ENCODE measurements at places on chromosomes 13 and 19.

DNA sequence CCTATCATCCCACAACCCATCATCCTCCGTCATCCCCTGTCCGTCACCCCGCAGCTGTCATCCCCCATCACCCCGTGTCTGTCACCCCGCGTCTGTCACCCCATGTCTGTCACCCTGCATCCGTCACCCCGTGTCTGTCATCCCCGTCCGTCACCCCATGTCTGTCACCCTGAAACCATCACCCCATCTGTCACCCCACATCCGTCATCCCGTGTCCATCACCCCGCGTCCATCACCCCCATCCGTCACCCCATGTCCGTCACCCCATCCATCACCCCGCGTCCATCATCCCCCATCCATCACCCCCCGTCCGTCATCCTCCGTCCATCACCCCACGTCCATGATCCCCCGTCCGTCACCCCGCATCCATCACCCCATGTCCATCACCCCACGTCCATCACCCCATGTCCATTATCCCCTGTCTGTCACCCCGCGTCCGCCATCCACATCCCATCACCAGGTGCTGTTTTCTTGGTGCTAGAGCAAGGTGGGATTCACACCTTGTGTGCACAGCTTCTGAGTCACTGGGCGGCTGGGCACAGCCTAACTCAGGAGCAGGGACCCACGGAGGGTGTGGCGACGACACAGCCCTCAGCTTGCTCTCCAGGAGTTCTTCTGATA is 24.2 kb downstream of the RASA3 start:
- no peak for DNase-seq

GRCh38 chr13:38763446-38764381 is 76.8 kb downstream of the FREM2 start:
- peak; percentile 24 for DNase-seq

DNA sequence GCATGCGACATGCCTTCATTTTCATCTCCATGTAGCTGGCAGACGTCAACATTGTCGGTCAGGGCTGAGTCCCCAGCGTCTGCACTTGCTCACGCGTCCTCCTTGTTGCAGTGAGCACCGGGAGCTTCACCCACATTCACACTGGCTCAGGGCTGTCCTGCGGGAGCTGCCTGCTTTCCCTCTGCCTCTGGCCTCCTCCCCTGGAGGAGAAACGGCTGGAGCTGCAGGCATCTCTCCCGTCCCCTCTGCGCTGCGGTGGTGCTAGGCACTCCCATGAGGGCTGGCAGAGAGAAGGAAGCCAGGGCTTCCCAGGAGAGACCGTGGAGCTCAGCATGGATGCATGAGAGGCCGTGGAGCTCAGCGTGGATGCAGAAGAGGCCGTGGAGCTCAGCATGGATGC is 18.4 kb upstream of the TMEM255B start:
- DNase-seq = no peak

DNA sequence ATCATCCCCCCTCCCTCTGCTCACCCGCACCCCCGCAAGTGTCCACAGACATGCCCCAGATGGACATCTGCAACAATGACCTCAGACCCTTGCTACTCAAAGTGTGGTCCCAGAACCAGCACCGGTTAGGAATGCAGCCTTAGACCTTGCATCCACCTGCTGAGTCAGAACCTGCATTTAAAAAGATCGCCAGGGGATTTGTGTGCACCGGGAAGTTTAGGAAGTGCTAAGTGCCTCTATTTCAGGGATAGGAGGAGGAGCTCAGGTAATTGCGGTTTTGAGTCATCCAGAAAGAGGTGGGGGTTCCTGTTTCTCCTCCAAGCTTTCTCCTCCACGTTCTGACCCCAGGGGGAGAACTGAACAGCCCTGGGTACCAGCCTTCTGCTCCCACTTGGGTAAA is 46.2 kb downstream of the CACNA1A start:
- DNase-seq = peak; percentile 44

GRCh38 chr13:39565036-39565949 is 37.7 kb downstream of the LHFPL6 start:
- no peak for DNase-seq

DNA sequence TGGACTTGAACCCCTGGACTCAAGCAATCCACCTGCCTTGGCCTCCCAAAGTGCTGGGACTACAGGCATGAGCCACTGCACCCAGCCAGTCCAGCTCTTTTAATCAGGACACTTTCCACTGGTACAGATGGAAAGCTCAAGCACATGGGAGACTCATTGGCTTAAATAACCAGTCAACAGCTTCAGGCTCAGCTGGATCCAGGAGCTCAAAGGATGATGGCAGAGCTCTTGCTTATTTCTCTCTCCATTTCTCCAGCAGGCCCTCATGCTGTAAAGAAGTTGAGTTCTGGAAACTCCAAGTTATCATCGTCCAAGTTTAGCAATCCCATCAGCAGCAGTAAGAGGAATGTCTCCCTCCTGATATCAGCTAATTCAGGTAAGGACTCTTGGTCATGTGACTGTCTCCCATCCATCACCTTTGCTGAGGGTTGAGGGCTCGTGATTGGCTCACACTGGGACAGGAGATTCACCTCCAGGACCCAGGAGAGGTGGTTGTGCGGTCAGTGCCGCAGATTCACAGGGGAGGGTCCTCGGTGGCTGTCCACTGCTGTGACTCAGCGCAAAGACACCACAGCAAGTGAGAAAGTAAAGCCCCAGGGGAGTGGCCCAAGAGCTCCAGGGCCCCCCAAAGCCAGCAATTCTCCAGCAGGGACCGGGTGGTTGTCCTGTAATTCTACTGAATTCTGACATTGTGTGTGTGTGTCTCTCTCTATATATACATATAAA is 5.1 kb downstream of the CCL25 start:
- no peak for DNase-seq

- no peak for DNase-seq
These were observed 187.8 kb downstream of the LHFPL6 start for GRCh38 chr13:39415008-39415802.

DNA sequence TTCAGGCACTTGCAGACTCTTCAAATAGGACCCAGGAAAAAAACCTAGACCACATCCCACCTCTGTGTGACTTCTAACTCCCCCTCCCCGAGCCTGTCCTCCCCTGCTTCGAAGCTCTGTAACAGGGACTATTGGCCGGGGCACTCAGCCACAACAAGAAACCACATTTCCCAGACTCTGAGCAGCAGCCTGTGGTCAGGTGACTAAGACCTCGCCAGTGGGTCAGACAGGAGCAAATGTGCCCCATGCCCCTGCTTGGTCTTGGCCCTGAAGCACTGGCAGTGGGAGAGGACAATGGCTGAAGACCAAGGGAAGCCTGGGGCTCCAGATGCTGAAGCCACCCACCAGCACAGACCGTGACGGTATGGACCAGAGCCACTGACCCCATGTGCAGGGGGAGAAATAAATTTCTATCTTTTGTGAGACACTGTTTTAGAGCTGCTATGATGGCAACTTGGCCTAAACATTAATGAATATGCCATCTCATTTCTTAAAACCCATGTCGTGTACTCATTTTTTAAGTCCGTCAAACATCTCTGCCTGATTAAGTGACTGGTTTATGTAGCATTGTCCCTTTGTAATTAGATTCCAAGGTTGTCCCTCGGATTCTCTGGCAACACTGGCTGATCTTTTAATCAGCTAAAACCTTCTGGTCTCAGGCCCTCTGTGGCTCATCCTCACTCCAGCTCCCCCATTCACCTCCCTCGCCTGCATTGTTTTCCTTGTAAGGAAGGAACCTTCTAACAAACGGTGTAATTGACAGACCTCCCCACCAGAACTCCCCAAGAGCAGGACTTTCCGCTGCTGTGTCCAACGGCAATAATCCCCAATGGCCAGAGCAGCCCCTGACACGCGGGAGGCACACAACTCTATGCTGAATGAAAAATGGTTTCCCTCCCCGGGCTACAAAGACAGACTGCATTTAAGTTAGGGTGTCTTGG is 98.4 kb downstream of the STK24 start:
- DNase-seq = no peak

DNA sequence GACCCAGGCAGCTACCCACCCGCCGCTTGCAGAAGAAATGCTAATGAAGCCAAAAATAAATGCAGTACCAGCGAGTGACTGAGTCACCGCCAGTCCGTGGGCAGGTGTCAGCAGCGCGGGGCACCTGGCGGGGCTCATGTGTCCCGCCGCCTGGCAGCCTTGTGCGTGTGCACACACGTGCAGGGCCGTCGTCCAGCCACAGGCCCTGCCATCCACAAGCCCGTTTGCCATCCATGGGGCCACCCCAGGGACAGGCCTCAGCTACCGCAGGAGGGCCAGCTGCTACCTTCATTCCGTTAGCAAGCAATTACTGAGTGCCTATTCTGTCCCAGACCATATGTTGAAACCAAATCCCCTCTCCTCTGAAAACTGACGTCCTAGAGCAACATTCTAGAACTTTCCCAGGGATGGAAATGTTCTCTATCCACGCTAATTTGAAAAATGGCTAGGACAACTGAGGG is 20.5 kb downstream of the NCAN start:
- DNase-seq = no peak

DNA sequence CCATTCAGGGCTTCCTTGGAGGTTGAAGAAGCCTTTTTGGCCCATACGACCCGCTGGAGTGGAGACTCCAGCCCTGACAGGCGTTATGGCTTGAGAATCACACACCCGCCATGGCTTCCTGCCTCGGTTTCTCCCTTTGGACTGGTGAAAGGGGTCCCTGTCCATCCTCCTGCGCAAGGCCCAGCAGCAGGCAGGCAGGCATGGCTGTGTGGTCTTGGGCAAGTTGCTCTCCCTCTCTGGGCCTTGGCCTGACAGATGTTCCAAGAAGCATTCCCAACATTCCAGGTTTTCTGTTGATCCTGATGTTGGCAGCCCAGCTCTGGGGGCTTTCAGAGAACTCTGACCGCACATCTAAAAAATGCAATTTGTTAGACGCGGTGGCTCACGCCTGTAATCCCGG is 8.1 kb downstream of the PTPRS start:
- DNase-seq = no peak

DNA sequence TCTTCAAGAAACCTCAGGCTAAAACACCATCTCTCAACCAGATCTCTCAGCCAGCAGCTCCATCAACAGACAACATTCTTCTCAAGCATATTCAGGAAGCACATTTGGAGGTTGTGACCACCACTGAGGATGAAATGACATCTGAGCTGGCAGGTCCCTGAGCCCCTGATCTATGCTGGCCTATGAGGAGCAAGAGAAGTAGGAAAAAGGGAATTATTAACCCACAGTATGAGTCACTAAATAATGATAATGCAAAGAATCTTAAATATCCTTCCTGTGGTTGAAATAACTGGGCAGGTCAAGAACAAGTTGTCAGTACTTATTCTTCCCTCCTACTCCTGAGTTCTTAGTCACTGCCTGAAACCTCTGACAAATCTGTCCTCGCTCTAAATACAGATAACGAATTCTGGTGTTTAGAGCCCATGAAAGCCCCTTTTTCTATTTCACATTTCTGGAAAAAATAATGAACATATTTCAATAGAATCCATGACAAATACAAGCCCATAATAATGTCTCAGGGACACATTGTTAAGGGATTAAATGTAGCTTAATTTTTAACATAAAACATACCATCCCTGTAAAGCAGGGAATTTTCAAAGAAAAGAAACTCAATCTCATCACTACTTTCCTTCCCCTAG is 225.8 kb upstream of the IRS2 start:
- DNase-seq = no peak

GRCh38 chr13:90205911-90206310 is 1141.6 kb upstream of the MIR17HG start:
- DNase-seq = no peak

DNA sequence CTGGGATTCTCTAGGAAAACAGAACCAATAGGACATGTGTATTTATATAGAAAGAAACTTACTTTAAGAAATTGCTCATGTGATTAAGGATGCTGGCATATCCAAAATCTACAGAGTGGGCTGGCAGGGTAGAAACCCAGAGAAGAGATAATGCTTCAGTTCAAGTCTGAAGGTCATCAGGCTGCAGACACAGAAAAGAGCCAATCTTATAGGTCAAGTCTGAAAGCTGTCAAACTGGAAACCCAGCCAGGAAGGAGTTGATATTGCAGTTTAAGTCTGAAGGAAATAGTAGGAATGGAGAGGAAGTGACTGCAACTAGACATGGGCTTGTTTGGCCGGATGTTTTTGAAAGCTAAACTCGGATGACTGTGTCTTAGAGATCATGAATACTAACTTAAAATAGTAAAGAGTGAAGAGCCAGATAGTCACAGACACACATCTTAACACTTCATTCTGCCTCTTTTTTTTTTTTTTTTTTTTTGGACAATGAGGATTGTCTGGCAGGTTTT is 125.3 kb upstream of the GPC6 start:
- DNase-seq = no peak

GRCh38 chr19:16160943-16161560 is 12.3 kb downstream of the CIB3 start:
- DNase-seq = no peak

DNA sequence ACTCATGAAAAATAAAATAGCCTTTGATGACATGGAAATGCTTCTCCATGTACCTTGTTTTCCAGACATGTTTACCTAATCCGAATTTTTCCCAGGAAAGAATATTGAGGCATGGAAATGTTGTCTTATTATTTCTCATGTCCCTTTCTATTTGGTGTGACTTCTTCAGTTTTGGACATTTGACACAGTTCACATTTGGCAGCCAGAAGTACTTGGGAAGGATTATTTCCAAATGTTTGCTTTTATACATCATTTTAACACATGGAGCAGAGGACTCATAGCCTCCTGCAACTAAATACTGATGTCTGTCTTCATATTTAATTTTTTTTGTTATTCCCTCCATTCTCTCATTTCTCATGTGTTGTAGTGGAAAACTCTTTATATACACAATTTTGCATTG is 94.3 kb downstream of the POSTN start:
- DNase-seq = no peak

- DNase-seq = no peak
These were observed 733.2 kb upstream of the KLHL1 start for GRCh38 chr13:70841240-70842061.

DNA sequence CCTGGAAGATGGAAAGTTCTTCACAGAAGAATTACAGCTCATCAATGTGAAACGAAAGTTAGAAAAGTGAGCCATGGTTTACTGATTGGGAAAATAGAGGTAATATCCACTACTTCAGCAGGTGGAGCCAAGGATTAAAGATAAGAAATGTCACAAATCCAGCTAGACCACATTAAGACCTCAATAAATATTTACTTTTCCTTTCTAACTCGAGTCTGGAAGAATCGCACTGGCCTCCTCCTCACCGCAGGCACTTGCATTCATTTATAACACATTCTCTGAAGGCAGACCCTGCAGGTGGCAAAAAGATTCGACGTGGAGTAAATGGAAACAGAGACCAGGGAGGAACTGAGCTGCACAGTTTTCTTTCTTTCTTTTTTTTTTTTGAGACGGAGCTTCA is 7.4 kb downstream of the SLC35E1 start:
- no peak for DNase-seq
